ENCODE measurements at places on chromosomes 11 and 22.

DNA sequence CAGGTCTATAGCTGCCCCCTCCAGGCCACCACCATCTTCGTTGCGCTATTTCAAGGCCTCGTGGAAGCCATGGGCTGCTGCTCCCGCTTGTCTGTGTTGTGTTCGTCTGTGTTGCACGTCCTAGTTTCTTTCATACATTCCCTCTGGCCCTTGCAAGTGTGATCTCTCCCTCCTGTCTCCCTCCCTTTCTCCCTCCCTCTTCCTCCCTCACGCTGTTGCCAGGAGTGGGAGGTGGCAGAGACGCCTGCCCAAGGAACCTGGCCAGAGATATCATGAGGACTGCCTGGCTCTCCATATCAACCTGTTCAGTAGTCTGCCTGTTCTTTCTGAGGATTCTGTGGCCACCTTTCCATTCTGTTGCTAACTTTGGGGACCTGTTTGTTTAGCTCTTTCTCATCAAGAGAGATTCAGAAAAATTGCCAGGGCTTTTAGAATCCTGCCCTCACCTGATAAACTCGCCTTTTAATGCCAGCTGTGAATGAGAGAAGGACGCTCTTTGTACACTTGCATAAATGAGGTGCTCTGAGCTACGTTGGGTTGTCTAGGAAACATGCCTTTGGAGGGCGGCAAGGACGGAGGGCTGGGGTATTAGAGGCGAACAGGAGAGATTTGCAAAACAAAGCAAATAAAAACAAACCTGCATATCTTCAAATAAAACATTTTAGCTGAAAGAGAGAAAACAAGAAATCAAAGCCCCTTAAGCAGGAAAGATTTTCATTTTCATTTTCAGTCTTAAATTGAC lies 185.2 kb downstream of the TBC1D22A start:
- no peak for DNase-seq

DNA sequence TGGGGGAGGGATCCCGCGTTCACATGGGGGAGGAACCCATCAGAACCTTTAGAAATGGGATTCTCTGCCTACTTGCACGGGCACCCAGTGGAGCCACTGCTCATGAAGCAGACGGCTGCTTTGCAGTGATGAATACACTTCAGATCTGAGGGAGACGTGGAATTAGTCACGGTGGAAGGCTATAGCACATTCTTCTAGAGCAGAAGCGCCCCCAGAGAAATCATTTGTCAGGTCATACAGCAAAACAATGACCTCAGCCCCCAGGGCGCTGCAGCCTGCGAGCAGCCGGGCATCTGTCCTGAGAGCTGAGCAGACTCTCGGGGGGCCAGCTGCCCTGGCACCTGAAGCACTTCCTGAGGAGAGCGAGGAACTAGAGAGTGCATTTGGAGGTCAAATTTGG lies 12.7 kb downstream of the TP53AIP1 start:
- DNase-seq, result no peak

GRCh38 chr11:67254798-67255197 lies 11.5 kb upstream of the GRK2 start:
- DNase-seq, result no peak

- DNase-seq, result no peak
These were observed 7.9 kb upstream of the MCHR1 start for GRCh38 chr22:40671369-40671768.

DNA sequence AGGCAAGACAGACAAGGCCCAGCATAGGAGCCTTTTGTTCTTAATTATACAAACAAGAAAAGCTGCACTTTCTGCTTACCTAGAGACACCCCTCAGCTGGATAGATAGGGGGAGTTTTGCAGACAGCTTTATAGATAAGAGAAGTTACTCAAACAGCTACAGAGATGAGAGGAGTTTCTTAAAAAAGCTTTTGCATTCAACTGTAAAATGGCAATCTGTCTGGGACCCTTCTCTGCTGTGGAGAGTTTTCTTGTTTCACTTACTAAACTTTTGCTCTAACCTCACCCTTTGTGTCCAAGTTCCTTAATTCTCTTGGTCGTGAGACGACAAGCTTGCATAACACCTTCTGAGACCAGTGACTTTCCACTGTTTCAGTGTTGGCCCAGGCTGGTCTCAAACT lies 103.8 kb upstream of the CHORDC1 start:
- DNase-seq, result no peak

- no peak for DNase-seq
These were observed 25.4 kb downstream of the FXYD6 start for GRCh38 chr11:117851106-117851505.

- no peak for DNase-seq
These were observed 26.3 kb upstream of the HMGXB4 start for GRCh38 chr22:35230839-35231584.

- no peak for DNase-seq
These were observed 509 bp upstream of the PRRG4 start for GRCh38 chr11:32829157-32829679.
